ENCODE measurements at places on chromosomes 1 and 21. TPM values are rescaled to one million over a fixed set of nuclear protein-coding genes. Genes with fewer than 3 reads are reported as not detected.

The SKI gene
- total RNA-seq = 56.2 TPM

DNA sequence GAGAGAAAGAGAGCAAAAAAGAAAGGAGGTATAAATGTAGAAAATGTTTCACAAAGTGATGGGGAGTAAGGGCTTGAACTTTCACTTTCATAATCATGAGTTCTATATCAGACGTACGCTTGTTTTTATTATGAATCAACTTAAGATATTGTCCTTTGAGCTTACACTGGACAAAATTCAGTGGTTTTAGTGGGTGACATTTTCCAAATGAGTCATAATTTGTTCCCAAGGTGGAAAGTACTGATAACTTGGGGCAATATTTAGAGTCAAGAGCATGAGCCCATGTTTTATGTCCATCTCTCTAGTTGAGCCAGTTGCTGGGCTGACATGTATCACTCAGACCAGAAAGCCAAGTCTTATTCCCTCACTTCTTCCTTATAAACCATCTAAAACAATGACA, 161.6 kb downstream of the CHRM3 start:
- DNase-seq = no peak

GRCh38 chr1:170806961-170807360, 128.4 kb upstream of the MROH9 start:
- no peak for DNase-seq

The C1orf94 gene
- not detected for total RNA-seq

GRCh38 chr1:206782448-206782847, 10.2 kb upstream of the IL10 start:
- no peak for DNase-seq

- peak; percentile 83 for DNase-seq
These were observed 4.5 kb downstream of the TTC24 start for GRCh38 chr1:156583821-156584622.

GRCh38 chr1:110187139-110187890, 22.8 kb upstream of the KCNC4 start:
- DNase-seq = no peak

DNA sequence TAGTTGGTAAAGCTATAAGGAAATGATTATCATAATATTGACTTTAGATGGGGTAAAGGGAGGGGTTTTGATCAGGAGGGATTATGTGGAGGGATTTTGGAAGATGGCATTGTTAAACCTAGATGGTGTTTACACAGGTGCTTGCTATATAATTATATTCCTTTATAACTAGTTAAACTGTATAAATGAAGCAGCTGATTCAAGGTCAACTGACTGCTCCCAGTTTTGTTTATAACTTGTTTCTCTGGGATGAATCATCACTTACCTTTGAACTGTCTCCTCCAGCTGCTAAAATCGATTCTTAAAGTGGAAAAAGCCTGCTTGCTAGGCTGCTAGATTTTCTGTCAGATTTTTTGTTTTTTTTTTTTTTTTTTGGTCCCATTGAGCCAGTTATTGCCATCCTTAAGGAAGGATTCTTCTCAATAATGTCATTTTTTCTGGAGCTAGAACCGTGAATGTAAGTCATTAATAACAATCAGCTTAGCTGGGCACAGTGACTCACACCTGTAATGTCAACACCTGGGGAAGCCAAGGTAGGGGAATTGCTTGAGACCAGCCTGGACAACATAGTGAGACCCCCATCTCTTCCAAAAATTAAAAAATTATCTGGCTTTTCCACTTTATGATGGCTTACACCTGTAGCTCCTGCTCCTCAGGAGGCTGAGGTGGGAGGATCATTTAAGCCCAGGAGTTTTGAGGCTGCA, 153.2 kb downstream of the PIK3R3 start:
- peak; percentile 32 for DNase-seq

- DNase-seq = no peak
These were observed 52.0 kb downstream of the LAMC2 start for GRCh38 chr1:183238071-183238470.

The MCOLN2 gene
- total RNA-seq = 11.3 TPM

DNA sequence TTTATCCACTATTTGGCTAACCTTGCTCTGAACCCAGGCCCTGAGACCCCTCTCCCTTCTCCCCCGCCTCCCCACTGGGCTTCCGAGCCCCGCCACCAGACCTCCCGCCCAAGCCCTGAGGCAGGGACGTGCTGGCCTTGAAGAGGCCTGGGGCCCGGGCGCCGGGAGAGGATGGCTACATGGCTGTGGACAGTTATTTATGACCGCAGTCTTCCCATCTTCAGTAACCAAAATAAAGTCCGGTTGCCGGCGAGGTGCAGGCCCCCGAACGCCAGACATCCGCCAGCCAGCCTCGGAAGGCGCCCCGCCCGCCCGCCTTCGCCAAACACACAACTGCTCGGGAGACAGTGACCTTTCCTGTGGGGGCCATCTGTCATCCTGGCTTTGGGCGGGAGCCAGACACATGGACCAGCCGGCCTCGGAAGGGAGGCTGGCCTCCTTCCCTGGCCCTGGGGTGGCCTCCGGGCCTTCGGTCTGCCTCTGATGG, 69.0 kb downstream of the DHRS3 start:
- DNase-seq = no peak

- DNase-seq = no peak
These were observed 75.0 kb upstream of the PKN2 start for GRCh38 chr1:88609051-88609450.

DNA sequence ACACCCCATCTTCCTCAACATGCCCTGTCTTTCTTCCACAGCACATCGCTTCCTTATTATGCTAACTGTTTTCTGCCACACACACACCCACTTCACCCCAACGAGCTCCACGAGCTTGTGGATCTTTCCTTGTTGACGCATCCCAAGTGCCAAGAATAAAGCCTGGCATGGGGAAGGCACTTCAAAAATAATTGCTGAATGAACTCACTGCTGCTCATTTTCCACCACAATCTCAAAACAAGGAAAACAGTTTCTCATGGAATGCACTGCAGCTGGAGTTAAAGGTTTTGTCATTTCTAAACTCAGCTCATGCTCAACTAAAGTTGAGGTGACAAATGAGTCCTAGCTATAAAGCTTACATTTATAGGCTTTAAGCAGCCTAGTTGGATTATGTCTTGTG, 86.0 kb downstream of the TIAM1 start:
- DNase-seq = no peak

GRCh38 chr1:26894263-26894662, 4.2 kb upstream of the GPN2 start:
- DNase-seq = no peak
